ENCODE measurements at places on chromosomes 12 and 14. TPM values are rescaled to one million over a fixed set of nuclear protein-coding genes. Genes with fewer than 3 reads are reported as not detected.

The RTRAF gene
- total RNA-seq, result 125 TPM

The A2M gene
- 4.4 TPM for total RNA-seq

The TMEM52B gene
- 2.5 TPM for total RNA-seq

The SMIM10L1 gene
- 5.7 TPM for total RNA-seq

The PROX2 gene
- total RNA-seq, result not detected

The NEUROD4 gene
- total RNA-seq, result not detected

The CLEC9A gene
- not detected for total RNA-seq

The LRRC74A gene
- not detected for total RNA-seq

The PTPRO gene
- 0.15 TPM for total RNA-seq

The SPIC gene
- total RNA-seq, result not detected

The ETFBKMT gene
- 2.2 TPM for total RNA-seq

The P2RX7 gene
- 0.50 TPM for total RNA-seq

The ERBB3 gene
- total RNA-seq, result 0.45 TPM

The CCDC196 gene
- total RNA-seq, result not detected

The HOXC9 gene
- total RNA-seq, result 0.15 TPM

The TMPRSS12 gene
- total RNA-seq, result not detected

The TBC1D30 gene
- total RNA-seq, result 0.45 TPM

The POTEG gene
- total RNA-seq, result not detected

The CCDC175 gene
- total RNA-seq, result not detected

The MIP gene
- not detected for total RNA-seq

The APOF gene
- total RNA-seq, result not detected

The RNASE3 gene
- total RNA-seq, result not detected

The OASL gene
- not detected for total RNA-seq

The CDCA4 gene
- 38.7 TPM for total RNA-seq

The CLEC2B gene
- total RNA-seq, result 2.5 TPM

The CD4 gene
- 5.2 TPM for total RNA-seq

The NGB gene
- total RNA-seq, result not detected

The C12orf60 gene
- total RNA-seq, result 1.3 TPM

The MEG3 gene
- 82.7 TPM for total RNA-seq

The KCNJ8 gene
- total RNA-seq, result 1.6 TPM

The ZFYVE26 gene
- 7.3 TPM for total RNA-seq

The KRT81 gene
- not detected for total RNA-seq

The STK38L gene
- 8.9 TPM for total RNA-seq

The MDP1 gene
- total RNA-seq, result 18.2 TPM

The MAP3K9 gene
- total RNA-seq, result 0.84 TPM

The SAMD15 gene
- 1.0 TPM for total RNA-seq

The LBHD2 gene
- total RNA-seq, result not detected

The SLC25A21 gene
- 0.59 TPM for total RNA-seq

The RPS29 gene
- total RNA-seq, result 5,089 TPM

The DLST gene
- 65.6 TPM for total RNA-seq

The LRRC10 gene
- total RNA-seq, result not detected

The TAS2R8 gene
- total RNA-seq, result not detected

The FOXN4 gene
- not detected for total RNA-seq

The SLC5A8 gene
- not detected for total RNA-seq

The CCDC85C gene
- total RNA-seq, result 9.7 TPM

The SERPINA6 gene
- total RNA-seq, result not detected

The GLT8D2 gene
- total RNA-seq, result 25.9 TPM

The CCNT1 gene
- 12.5 TPM for total RNA-seq

The KRT6B gene
- not detected for total RNA-seq

Measured in bronchus fibroblast of lung (primary cell).